Stimulated activated naive CD4-positive, alpha-beta T cell treated with Interleukin-2 at 50 U/mL for 16 hours (primary cell): ENCODE measurements at places on chromosomes 13 and 19.

GRCh38 chr19:30151081-30151480, 209.0 kb downstream of the URI1 start:
- DNase-seq, result no peak

DNA sequence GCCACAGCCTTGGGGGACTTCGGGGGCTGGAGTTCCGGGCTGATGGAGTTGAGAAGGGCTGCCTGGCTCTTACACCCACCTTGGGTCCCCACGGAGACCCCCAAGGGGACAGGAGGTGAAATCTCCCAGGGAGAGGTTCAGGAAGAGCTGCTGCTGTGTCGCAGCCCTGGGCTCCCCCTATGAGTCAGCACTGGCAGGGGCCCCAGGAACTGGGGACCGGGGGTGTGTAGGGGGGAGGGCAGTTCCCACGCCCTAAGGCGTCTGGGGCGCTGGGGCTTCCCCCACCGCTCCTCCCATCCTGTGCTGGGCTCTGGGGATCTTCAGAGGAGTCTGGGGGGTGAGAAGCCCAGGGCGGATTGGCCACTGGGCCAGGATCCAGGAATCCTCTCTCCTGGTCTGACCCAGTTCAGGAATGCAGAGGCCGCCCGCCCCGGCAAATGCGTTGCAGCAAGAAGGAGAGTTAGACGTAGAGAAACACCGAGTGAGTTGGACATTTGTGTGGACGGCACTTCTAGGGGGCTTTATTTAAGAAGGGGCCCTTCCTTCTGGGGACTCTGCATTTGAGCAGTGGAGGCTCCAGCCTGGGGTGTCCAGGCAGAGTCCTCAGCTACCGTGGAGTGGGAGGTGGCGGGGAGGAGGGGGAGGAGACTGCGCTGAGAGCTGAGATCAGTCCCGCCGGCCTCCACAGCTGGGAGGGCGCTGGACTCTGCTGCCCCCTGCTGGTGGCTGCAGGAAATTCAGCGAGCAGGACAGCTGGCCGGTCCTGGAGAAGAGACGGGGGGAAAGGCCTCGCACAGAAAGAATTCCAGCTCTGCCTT, 15.0 kb upstream of the NANOS3 start:
- peak; percentile 87 for DNase-seq

DNA sequence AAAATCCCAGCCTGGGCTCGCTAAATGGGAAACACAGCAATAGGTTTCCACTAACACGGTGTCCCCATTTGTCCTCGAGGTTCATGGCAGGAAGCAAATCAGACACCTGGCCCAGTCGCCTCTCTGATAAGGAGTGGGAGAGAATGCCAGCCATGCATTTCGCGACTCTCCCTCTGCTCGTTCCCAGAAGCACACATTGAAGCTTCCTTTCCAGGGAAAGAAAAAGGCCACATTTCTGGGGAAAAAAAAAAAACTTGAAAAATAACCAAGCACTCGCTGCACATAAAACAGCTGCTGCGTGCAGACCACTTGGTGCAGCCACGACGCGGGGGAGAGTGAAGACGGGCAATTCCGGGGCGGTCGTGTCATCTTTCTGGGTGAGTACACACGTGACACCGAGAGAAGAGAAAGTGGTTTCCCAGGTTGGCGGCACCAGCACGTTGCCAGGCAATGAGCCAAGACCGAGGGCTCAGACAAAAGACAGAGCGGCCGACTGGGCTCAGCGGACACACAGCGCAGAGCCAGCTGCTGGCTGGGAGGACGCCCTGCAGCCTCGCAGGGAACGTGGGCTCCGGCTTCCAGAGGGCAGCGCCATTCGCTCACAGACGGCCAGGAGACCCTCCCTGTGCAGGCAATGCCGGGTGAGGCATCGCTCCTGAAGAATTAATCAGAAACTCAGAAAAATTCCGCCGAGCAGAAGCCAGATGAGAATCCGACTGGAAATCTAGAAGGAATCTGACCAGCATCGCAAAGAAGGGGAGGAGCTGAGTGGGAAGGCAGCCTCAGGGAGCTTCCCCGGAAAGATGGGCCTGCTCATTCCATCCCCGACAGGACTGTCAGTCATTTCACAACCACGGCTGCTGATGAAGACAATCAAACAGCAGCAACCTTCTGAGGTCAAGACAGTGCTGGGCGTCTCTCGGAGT, 83.2 kb upstream of the IRS2 start:
- DNase-seq, result no peak

- DNase-seq, result no peak
Measured at GRCh38 chr19:21134934-21135366, 6.9 kb upstream of the ZNF431 start.

- no peak for DNase-seq
Measured at GRCh38 chr13:31980830-31981229, 50.7 kb upstream of the FRY start.

- DNase-seq, result peak; percentile 43
Measured at GRCh38 chr19:18167975-18168645, 5.5 kb upstream of the IFI30 start.

DNA sequence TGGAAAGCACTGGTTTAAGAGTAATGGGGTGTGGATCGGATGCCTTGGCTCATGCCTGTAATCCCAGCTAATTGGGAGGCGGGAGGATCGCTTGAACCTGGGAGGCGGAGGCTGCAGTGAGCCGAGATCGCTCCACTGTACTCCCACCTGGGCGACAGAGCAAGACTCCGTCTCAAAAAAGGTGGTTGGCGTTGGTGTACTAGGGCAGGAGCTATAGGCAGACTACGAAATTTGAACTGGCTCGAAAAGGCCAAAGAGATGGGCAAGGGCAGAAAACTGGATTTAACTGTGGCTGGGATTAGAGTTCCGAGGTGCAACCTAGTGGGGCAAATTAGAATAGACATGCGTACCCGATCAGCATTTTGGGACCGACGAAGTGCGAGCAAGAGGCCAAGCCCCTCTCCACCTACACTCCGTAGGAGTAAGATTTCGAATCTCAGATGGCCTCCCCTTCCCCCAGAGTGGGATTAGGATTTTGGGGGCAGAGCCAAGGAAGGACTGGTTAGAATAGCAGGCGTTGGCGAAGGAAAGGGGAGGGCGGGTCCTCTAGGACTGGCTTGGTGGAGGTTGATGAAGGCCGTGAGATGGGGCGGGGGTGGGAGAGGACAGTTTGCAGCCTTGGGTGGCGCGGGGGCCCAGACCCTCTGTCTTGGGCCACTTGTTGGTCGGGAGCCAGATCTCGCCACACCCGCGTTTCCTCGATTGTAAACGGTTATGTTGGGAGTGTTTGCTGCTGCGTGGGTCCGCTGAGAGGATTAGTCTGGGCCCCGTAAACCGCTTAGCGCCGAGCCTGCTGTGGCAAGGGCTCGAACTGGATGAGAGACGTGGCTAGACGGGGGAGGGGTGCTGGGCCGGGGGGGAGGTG, 2.0 kb upstream of the INAFM1 start:
- no peak for DNase-seq

DNA sequence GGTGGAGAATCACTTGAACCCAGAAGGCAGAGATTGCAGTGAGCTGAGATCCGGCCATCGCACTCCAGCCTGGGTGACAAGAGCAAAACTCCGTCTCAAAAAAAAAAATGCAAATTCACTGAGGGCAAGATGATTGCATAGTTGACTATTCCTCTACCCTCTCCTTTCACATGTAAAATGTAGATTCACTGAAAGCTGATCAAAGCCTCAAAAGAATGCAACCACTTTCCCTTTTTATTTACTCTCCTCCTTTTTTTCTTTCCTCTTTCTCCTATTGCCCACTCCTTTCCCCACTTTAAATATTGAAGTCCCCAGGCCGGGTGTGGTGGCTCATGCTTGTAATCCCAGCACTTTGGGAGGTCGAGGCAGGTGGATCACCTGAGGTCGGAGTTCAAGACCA, 6.3 kb downstream of the TEX101 start:
- DNase-seq, result no peak

GRCh38 chr19:628168-628567, 5.2 kb downstream of the POLRMT start:
- DNase-seq, result no peak

DNA sequence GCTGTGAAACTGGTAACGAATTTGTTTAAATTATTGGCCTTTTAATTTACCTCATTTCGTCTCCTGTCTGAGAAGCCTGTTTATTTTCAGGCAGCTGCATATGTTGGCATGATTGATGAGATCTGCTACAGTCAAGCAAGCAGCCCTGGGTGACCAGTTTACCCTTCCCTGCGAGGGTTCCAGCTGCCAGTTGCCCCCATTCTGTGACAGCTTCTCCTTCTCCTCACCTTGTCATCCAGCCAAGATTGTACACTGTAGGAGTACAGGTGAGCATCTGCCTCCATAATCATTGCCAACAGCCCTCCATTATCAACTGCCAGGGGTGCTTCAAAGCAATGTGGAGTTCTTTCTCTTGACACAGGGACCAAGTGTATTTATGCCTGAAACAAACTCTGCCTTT, 1979.9 kb upstream of the PRR20A start:
- no peak for DNase-seq

GRCh38 chr13:37616131-37616530, 17.6 kb upstream of the POSTN start:
- no peak for DNase-seq

DNA sequence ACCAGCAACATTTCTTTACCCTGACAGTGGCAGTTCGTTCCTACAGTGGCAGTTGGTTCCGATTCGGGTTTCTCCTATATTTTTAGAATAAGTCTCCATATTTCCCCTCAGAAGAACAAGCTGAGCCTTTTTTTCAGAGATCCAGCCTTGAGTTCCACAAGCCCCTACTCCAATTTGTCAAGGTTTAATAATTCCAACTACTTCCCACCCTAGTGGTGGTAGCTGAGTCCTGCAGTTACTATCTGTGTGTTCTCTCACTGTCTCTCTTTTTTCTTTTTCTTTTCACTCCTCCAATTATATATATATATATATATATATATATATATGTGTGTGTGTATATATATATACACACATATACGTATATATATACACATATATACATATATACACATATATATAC, 1347.3 kb downstream of the PCDH9 start:
- DNase-seq, result no peak

GRCh38 chr13:43405457-43405856, 381.3 kb downstream of the ENOX1 start:
- no peak for DNase-seq

DNA sequence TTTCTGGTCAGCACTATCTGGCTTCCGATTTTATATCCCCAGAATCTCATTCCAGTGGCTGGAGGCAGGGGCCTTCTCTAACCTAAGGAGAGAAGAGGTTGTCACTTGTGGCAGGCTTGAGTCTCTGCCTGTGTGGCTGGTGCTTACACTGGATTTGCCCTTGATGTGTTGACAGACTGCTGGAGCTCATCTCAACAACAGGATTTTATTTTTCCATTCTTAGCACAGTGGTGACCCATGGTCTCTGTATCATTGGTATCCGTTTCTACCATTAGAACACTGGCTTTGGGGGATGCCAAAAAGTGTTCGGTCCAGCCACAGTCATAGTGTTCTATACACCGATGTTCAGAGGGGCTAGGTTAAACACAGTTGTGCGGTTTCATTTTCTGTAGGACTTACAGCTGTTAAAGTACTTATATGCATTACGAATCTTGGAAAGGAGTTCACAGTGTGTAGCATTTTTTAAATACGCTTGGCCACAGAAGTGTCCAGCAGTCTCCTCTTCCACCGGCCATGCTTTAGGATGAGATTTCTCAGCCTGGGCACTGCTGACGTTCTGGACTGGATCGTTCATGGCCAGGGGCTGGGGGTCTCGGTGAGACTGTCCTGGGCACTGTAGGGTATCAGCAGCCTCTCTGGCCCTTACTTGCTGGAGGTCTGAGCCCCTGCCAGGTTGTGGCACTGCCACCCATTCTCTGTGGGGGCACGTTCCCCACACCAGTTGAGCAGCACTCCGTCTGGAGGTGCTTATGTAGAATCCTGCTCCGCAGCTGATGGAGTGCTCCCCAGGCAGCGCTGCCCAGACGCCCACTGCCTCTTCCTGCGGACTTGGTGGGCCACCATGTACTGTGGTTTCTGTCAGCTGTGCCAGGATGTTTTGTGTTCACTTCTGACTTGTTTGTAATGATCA, 41.4 kb upstream of the TEX29 start:
- DNase-seq, result no peak

DNA sequence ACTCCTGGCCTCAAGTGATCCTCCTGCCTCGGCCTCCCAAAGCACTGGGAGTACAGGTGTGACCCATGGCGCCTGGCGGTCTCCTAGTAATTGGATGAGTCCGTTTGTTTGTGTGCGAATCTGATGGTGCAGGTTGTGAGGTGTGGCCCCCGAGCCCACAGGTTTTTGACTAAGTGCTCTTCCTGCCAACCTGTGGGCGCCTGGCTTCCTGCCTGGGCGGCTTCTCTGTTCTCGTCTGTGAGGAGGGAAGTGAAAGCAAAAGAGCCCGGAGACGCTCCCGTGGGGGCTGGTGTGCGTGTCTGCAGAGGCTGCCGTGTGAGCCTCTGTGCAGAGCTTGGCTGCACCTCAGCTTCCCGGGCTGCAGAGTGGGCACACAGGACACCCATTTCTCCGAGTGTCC, 10.0 kb downstream of the ARHGAP45 start:
- peak; percentile 96 for DNase-seq

GRCh38 chr19:54905421-54905802, 536 bp upstream of the NCR1 start:
- DNase-seq, result no peak

DNA sequence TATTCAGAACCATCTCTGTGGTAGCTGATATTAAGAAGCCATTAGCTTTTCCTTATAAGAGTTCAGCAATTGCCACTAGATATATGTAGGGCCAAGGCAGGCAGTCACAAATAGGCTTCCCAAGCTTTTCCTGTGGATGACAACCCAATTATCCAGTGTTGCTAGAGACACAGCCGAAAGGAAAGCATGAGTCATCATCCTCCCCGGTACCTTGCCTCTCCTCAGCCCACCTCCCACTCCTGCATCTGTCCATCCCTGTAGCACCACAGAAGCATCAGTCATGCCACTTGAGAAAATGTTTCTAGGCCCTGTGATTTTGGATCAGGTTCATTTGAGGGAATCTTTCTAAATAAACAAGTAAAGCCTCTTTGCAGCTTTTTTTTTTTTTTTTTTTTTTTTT, 204.3 kb downstream of the DNAJC15 start:
- DNase-seq, result no peak

DNA sequence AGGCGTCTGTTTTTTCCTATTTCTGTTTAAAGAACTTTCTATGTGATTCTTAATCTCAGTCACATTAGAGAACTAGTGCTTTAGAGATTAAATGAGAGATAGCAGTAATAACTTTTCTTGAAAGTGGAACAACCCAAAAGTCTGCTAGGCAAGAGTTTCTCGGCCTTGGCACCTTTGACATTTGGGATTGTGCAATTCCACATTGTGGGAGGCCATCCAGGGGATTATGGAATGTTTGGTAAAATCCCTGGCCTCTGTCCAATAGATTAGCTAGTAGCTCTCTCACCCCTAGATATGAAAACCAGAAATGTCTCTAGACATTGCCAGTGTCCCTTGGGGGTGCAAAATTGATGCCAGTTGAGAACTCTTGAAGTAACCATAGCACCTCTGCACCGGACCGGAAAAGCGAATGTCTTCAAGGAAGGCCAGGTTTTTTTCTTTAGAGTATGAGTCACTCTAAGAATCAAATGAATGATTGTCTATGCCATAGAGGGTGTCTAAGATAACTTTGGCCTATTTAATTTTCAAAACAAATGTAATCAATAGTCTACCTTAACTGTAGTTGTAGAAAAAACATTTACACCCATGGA, 45.0 kb upstream of the IL17D start:
- DNase-seq, result no peak
